T47D (cell line): ENCODE measurements at places on chromosomes 3 and 15.
A peak's percentile ranks its signal among the peaks of the same experiment; 100 is the strongest.

GRCh38 chr3:28267984-28268849, 26.8 kb downstream of the CMC1 start:
- no peak for DNase-seq

DNA sequence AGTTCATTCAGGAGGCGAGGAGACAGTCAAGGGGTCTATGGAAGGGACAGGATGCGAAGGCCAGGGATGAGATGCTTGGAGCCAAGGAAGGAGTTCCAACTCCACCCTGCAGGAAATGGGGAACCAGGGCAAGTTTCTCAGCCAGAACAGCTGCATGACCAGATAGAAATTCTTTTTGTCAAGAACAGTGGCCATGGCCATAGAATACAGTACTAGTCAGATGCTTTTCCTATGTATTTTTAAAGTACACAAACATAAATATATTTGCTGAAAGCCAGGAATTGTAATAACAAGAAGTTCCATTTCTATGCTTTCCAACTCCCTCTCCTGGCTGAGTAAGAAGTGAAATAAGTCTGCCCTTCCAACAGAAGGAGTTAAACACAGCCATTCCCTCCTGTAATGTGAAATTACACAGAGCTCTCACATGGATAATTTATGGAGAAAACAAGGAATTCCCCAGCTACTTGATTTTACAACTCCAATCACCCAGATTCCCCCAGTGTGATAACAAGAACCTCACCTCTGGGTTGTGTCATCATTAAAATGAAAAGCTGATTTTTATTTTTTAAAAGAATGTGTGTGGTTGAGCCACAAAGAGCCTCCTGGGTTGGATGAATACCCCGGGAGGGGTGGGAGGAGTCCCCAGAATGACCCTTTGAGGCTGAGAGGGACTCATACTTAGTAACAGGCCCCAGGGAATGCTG, 124.6 kb upstream of the ARHGEF3 start:
- DNase-seq, result no peak

GRCh38 chr3:159649951-159650350, 338.7 kb upstream of the IL12A start:
- DNase-seq, result no peak

DNA sequence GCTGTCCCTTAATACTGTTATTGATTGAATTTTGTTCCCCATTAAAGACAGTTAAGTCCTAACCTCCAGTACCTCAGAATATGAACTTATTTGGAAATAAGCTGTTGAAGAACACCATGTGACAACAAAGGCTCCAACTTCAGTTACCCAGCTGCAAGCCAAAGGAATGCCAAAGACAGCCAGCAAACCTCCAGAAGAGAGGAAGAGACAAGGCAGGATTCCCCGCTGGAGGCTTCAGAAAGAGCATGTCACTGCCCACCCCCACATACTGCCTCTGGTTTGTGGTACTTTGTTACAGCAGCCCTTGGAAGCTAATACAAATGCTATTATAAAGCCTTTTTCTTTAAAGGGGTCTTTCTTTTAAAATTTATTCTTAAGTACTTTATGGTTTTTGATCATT, 18.4 kb upstream of the NEK10 start:
- DNase-seq, result no peak

- no peak for DNase-seq
Observed at GRCh38 chr3:71078723-71079525, 504.6 kb downstream of the FOXP1 start.

GRCh38 chr3:185843126-185843525, 18.3 kb upstream of the IGF2BP2 start:
- no peak for DNase-seq

GRCh38 chr15:65870889-65871533, 1.7 kb downstream of the RAB11A start:
- peak; percentile 61 for DNase-seq

- no peak for DNase-seq
Observed at GRCh38 chr3:81105206-81105605, 656.2 kb downstream of the GBE1 start.

DNA sequence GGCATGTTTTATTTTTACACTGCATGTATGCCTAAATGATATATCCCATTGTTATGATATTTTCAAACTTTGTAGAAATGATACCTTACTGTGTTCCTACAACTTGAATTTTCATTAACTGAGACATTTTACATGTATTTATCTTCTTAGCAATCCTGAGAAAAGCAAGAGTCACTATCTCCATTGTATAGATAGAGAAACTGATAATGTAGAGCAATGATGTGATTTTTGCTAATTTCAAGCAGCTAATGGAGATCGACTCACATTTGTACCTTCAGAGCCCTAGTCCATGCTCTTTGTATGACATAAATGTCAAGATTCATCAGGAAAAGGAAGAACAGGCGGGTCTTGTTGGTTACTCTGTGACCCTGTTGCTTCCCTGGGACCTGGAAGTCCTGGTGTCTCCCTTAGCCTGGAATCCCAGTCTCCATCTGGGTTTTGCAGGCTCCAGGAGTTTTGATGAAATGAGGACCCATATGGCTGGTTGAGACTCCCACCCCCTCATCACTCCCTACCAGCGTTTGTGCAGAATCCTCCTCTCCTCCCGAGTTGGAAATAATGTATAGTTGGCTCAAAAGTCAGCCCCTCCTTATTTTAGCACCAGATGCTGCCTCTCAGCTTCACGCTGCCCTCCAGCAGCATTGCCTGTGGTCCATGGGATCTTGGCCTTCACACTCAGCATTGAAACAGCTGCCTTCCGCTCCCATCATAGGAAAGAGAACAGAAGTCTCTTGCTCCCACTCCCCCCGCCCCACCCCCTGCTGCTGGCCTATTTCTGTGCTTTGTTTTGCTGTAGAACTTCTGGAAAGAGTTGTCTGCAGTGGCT, 67.1 kb downstream of the APBA2 start:
- DNase-seq, result no peak

- DNase-seq, result no peak
Observed at GRCh38 chr3:46552538-46552937, 13.6 kb downstream of the LRRC2 start.

GRCh38 chr15:68353421-68354135, 76.0 kb downstream of the FEM1B start:
- no peak for DNase-seq

DNA sequence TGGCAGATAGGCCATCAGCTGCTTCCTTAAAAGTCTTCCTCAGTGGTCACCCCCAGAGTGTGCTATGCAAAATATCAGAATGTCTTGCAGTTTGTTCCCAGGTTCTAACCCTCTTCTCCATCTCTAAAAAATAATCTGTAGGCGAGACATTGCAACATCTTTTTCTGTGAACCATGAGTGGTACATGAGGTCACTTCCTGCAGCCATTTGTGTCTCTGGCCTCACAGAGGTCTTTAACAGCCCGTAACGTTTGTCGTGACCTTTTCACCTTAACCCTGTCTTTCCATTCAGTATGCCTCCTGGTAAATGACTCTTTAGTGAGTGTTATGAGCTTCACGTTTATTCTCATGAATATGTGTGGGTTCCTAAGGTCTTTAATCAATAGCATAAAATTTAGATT, 145.4 kb downstream of the KLHL25 start:
- no peak for DNase-seq

GRCh38 chr3:154954757-154955156, 125.4 kb upstream of the MME start:
- DNase-seq, result peak; percentile 33

DNA sequence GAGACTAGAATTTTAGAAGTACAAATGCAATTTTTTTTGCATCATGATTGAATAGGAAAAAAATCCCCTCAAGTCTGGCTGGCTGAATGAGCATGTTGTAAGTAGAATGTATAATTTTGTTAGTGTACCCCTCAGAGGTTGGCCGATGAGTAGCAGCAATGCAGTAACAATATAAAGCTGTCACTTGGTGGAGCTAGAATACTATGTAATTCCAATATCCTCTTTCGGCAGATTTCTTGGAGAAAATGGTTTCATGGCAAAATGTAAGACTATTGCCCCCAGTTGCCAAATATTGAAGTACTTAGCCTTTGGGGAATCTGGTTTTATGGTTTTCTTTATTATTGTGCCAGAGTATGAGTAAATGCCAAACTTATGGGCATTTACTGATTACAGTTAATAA, 39.8 kb upstream of the SGO1 start:
- DNase-seq, result peak; percentile 7

DNA sequence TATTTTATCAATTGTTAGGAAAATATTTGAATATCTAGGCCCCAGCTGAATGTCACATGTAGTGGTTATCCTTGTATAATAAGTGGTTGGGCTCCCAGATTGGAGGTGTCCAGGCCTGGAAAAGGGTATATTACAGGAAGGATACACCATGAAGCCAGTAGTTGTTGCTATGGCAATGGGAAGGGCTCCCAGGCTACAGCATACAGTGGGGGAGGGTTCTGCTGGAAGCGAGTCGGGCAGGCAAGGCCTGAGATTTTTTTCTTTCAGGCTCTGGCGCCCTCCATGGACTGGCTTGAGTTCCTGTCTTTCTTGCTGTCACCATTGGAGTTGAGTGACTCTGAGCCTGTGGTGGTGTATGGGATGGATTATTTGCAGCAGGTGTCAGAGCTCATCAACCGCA, 8.9 kb downstream of the ECE2 start:
- peak; percentile 100 for DNase-seq

DNA sequence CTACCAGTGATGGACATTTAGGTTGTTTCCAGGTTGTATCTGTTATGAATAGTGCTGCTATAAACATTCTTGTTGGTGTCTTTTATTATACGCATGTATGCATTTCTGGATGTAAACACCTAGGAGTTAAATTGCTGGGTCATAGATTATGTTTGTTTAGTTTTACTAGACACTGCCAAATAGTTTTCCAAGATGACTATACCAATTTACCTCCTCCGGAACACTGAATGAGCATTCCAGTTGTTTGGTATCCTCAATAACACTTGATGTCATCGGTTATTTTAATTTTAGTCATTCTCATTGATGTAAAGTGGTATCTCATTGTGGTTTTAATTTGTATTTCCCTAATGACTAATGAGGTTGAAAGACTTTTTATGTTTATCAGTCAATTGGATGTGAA, 36.6 kb upstream of the ARID3B start:
- DNase-seq, result no peak

DNA sequence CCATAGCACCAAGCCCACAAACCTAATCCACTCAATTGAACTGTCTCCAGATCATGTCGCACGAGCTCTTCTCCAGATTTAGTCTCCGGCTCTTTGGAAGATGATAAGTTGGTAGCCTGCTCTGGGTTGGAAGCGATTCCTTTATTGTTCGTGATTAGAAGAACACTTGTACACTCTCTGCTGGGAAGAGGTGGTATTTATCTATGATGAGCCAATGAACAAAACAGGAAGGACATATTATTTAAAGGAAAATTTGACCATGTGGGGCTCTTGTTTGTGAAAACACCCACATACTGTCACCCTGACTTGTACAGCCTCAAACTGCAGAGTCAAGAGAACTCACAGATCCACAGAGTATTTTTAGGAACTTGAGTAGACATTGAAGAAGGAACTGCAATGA, 54.4 kb downstream of the MYZAP start:
- no peak for DNase-seq

DNA sequence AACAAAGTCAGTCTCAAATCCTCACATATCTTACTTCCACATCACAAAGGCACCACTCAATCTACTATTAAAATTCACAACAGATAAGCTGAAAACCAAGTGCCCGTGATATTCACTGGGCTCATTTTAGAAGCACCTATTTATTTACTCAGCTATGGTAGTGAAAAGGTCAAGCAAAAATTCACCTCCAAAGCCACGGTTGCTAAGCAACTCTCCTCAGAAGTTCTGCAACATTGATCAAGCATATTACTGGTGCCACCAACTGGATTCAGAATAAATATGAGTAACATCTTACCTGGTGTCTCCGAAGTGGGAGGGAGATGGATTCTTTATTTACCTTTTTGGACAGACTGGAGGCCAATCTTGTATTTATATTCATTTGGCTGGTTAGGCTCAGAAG, 714.8 kb downstream of the FHIT start:
- peak; percentile 4 for DNase-seq

- DNase-seq, result no peak
Observed at GRCh38 chr3:151350656-151351055, 21.3 kb upstream of the P2RY13 start.

DNA sequence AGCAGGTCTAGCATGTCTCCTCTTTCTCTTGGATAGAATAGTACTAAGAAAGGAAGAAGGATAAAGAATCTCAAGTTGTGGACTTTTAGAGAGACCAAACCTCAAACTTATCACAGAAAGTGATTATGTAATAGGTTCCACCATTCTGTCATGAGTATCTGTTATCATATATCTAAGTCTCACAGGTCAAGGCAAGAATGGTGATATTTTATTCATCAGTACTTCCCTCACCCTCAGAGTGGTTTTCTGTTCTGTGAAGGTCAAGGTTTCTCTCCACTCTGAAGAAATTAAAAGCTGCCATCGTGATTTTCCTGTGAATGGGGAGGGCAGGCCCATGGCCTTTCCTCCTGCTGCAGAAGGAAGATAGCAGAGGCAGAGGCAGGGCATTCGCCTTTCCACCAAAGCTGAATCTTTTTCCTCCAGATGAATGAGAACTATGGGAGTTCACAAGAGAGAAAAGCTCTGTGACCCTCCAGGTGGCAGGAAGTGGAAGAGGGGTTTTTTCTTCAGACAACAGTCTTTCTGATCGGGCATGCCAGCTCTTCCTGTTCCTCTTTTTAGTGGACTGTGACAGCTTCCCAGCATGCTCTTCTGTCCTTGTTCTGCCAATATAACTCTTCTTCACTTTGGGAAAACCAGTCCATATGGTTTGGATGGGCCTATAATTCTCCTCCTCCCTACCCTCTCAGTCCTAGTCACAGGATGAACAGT, 37.1 kb upstream of the CCK start:
- DNase-seq, result no peak

DNA sequence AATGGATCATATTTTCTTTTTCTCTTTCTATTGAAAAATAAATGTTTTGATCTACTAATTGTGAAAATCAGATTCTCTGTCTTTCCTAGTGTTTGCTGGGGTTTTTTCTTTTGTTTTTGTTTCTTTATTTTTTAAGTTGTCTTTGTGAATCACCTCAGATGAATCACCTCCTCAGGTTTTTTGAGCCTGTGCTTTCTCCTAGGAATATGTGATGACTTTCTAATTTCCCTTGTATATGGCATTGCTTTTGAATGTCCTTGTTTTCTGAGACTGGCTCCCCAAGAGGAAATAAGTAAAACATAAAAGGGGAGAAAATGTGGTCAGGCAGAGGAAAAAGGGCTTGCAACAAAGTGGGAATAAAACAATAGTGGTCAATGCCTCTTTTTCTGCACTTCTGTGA, 750.0 kb downstream of the ZPLD1 start:
- DNase-seq, result no peak

DNA sequence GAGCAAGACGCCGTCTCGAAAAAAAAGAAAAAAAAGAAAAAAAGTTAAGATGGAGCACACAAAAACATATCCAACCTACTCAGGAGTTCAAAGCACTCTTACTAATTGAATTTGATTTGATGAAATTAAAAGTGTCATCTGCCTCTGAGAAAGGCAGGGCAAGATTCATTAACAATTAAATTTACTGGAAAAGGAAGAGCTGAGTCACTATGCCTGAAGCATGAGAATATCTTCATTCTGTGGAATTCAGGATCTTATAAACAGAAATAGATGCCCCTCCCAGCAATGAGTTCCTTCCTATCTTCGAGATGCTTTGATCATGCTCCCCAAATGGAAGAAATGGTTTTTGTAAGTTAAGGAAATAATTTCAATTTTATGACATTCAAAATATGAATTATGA, 61.0 kb upstream of the ST3GAL6 start:
- no peak for DNase-seq

- no peak for DNase-seq
Observed at GRCh38 chr3:154971771-154972326, 108.3 kb upstream of the MME start.

- DNase-seq, result no peak
Observed at GRCh38 chr15:80785811-80786354, 6.7 kb downstream of the CEMIP start.
